ENCODE measurements at places on chromosomes 2 and 18.
A peak's percentile ranks its signal among the peaks of the same experiment; 100 is the strongest.

- H3K27ac ChIP-seq: no peak overlapping the region
- no peaks in the 10 kb centered on the region for H3K27me3 ChIP-seq
- DNase-seq: no peak
- H3K4me1 ChIP-seq: no peaks in the 10 kb centered on the region
These were observed 264.7 kb downstream of the CYP26B1 start for GRCh38 chr2:71882949-71883472.

DNA sequence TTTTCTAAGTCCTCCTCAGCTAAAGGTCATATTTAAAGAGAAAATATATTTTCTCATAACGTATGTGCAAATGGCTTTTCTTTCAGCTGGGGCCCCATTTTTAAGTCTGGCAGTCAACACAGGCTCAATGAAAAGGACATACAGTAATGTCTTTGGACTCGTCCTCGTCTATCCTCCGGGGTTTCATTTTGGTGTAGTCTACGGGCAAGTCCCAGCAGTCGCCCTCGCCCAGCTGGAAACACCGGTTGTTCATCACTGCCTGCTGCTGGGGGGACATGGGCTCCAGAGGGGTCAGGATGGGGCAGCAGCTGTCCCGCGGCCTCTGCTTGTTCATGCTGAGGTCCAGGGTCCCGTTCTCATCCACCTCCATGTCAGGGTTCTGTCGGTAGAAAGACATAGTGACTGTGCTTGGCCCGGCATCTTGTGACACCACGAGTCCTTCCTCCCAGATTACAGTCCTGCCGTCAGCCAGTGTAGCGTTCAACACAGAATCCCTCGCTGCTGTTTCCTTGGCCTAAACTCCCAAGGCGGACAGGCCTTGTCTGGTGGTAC lies 144.9 kb upstream of the PXDN start:
- H3K27ac ChIP-seq: no peak overlapping the region
- H3K36me3 ChIP-seq: no peaks in the 10 kb centered on the region
- H3K4me1 ChIP-seq: no peaks in the 10 kb centered on the region
- no peak overlapping the region for H3K4me3 ChIP-seq
- DNase-seq: no peak

- no peaks in the 10 kb centered on the region for H3K36me3 ChIP-seq
- H3K4me1 ChIP-seq: no peaks in the 10 kb centered on the region
- H3K27ac ChIP-seq: no peak overlapping the region
- no peaks in the 10 kb centered on the region for H3K27me3 ChIP-seq
- no peak for DNase-seq
These were observed 30.3 kb upstream of the SAP130 start for GRCh38 chr2:128058114-128058513.

DNA sequence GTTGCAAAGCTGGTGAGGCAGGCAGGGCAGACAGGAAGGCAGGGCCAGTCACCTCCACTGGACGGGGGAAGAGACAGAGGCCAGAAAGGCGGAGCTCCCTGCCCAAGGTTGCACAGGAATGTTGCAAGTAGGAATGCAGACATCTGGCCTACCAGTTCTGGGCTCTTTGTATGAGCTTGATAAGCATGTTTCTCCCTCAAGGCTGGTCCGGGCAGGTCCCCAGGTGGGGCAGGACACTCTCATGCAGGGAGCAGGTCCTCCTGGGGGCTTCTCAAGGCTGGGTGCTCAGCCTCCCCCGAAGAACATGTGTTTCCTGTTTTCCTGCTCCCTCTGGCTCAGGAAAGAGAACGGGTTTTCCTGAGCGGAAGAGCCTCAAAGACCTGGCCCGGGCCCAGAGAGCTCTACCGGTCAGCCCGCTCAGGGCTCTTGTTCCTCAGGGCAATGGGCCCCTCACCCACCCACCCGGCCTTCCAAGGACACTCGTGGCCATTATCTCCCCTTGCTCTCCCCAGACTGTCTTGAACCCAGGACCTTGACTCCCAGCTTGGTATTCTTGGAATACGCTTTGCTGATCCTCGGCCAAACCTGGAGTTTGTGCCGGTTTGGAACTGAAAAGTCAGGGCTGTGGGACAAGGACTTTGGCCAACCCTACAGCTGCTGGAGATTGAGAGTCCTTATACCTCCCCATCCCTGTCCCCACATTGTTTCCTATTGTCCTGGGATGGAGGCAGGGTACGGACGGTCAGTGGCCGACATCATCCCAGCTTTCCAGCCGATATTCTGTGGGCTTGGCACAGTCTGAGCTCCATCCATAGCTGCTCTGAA lies 87.7 kb upstream of the HAAO start:
- DNase-seq: no peak
- H3K4me3 ChIP-seq: no peak overlapping the region
- no peaks in the 10 kb centered on the region for H3K27me3 ChIP-seq
- H3K4me1 ChIP-seq: peaks cover 7% of the 10 kb centered on the region

DNA sequence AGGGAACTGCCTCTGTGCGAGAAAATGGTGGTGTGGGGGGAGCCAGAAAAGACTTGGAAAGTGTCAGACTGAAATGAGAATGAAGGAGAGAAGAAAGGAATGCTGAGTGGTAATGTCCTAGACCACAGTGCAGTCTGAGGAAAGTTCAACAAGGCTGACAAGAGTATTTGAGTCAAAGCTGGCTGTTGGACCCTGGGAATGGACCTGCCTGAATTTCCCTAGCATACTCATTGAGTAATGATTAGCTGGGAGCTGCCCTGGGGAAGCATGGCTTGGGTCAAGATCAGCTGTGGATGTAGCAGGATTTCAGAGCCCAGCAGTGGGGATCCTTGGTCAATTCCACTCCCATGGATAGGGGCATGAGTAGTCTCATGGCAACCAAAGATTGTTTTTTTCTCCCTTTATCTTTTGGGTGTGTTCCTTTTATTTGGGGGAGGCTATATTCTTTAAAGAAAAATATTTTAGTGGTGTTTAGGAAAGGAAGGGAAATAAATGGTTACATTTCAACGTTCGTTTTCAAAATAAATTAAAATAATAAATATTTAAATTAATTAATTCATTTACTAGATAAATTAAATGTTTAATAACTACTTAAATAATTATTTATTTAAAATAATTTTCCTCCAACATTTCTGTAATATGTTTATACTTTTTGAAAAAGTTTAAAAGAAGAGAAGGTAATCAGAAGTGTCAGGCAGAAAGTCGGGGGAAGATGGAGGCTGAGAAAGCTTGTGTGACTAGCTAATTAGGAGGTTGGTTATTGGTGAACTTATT lies 15.9 kb upstream of the LHCGR start:
- no peaks in the 10 kb centered on the region for H3K4me1 ChIP-seq
- no peak overlapping the region for H3K27ac ChIP-seq
- H3K27me3 ChIP-seq: no peaks in the 10 kb centered on the region

DNA sequence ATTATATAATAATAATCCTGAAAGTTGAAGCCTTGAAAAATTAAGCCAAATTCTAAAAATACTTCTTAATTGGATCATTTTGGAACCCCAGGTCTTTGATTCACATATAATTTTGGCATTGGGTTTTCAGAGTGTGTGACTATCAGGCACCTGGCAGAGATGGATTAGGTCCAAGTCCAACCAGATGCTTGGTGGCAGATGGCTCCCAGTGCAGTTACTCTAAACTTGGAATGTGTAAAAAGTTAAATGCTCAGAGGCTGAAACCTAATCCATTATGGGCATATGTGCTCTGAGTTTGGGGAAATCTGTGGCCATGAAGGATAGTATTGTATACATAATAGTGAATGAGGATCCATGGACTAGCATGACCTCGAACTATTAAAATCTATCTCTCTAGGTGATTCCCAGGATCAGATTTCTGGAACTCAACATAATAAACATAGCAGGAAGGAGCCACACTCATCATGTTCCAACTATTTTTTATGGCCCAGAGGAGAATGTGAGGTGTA lies 333.0 kb downstream of the RPRM start:
- no peaks in the 10 kb centered on the region for H3K36me3 ChIP-seq
- no peak overlapping the region for H3K27ac ChIP-seq
- DNase-seq: no peak
- H3K27me3 ChIP-seq: no peaks in the 10 kb centered on the region
- H3K4me1 ChIP-seq: no peaks in the 10 kb centered on the region
- H3K4me3 ChIP-seq: no peak overlapping the region

DNA sequence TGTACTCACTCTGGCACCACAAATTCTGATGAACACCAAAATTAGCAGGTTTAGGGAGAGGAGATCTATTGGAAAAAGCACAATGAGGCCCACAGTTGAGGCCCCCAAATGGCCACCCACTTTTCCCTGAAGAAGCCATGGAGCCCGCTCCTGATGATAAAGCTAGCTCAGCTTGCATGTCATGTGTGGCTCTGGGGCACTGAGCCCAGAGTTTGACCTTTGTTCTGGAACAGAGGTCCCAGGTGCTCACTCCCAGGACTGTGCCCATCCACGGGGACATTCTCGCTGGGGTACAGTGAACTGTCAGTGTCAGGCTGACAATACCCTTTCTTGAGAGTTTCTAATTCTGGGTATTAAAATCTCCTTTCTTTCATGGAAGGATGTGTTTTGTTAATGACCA lies 36.2 kb downstream of the XDH start:
- H3K27me3 ChIP-seq: no peaks in the 10 kb centered on the region
- no peak overlapping the region for H3K27ac ChIP-seq
- H3K4me3 ChIP-seq: no peak overlapping the region

DNA sequence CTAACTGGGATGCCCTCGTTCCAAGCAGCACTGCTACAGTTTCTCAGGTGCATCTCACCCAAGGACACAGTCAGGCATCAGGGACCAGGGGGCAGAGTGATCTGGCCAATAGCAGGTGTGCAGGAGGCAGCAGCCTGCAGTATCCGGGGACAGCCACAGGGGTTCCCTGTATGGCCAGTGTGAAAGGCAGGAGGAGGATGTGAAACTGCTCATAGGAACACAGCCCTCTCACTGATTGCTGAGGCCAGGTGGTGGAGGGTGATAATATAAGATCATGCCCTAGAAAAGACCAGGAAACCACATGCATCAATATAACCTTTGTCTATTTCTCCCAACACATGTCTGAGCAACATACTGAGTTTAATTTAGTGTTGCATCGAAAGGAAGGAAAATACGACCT lies 112.7 kb upstream of the TACR1 start:
- H3K27ac ChIP-seq: no peak overlapping the region
- no peaks in the 10 kb centered on the region for H3K36me3 ChIP-seq
- H3K4me3 ChIP-seq: no peak overlapping the region
- H3K4me1 ChIP-seq: no peaks in the 10 kb centered on the region
- DNase-seq: no peak

DNA sequence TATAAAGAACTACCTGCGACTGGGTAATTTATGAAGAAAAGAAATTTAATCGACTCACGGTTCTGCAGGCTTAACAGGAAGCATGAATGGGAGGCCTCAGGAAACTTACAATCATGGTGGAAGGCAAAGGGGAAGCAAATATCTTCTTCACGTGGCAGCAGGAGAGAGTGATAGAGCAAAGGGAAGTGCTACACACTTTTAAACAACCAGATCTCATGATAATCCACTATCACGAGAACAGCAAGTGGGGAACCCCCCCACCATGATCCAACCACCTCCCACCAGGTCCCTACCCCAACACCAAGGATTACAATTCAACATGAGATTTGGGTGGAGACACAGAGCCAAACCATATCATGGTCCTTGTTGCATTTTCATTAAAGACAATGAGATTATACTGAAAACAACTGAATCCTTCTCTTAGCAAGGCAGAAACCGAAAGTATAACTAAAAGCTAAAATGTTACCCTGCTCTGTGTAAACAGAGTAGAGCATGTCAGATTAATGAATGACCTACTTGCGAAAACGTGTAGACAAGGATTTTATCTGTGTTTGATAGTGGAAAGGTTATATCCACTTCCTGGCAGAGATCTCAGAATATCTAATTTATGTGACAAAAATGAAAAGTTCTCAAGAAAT lies 60.1 kb upstream of the RBBP8 start:
- no peak for DNase-seq
- no peaks in the 10 kb centered on the region for H3K36me3 ChIP-seq
- no peak overlapping the region for H3K4me3 ChIP-seq
- peaks cover 7% of the 10 kb centered on the region for H3K4me1 ChIP-seq
- H3K27ac ChIP-seq: no peak overlapping the region

- peak; percentile 24 for DNase-seq
- no peaks in the 10 kb centered on the region for H3K36me3 ChIP-seq
- no peak within 1 kb of the TSS for H3K4me3 ChIP-seq
- peaks cover 8% of the 10 kb centered on the region for H3K4me1 ChIP-seq
- peaks cover 52% of the 10 kb centered on the region for H3K27me3 ChIP-seq
These were observed at the start of gene GREB1L for GRCh38 chr18:21242141-21242779. GREB1L (plus strand) TSS chr18:21242232; CDS start chr18:21383519, 141,287 bp downstream.

- H3K4me3 ChIP-seq: no peak overlapping the region
- H3K4me1 ChIP-seq: peaks cover 6% of the 10 kb centered on the region
- no peak overlapping the region for H3K27ac ChIP-seq
- H3K36me3 ChIP-seq: no peaks in the 10 kb centered on the region
- H3K27me3 ChIP-seq: peaks cover 2% of the 10 kb centered on the region
These were observed 17.6 kb upstream of the DNER start for GRCh38 chr2:229731916-229732315.

GRCh38 chr18:59229191-59229590 lies 9.2 kb downstream of the GRP start:
- no peaks in the 10 kb centered on the region for H3K36me3 ChIP-seq
- H3K27ac ChIP-seq: no peak overlapping the region
- peaks cover 24% of the 10 kb centered on the region for H3K27me3 ChIP-seq
- no peaks in the 10 kb centered on the region for H3K4me1 ChIP-seq
- no peak overlapping the region for H3K4me3 ChIP-seq
- no peak for DNase-seq

DNA sequence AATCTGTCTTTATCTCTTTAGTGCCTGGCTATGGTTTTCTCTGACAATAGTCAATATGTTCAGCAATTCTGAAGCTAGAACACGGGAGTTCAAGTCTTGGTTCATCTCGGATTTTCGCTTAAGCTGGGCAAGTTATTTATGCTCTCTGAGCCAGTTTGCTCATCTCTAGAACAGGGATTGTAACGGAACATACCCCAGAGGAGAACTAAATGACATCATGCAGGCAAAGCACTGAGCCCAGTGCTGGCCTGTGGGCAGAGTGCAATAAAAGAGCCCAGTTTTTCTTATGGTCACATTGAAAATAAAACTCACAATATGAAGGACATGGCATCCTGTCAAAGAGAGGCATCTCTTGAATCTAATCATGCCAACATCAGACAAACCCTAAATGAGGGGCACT lies 143.9 kb downstream of the ZBTB7C start:
- H3K27ac ChIP-seq: no peak overlapping the region
- no peaks in the 10 kb centered on the region for H3K36me3 ChIP-seq
- no peak overlapping the region for H3K4me3 ChIP-seq
- peaks cover 2% of the 10 kb centered on the region for H3K27me3 ChIP-seq

DNA sequence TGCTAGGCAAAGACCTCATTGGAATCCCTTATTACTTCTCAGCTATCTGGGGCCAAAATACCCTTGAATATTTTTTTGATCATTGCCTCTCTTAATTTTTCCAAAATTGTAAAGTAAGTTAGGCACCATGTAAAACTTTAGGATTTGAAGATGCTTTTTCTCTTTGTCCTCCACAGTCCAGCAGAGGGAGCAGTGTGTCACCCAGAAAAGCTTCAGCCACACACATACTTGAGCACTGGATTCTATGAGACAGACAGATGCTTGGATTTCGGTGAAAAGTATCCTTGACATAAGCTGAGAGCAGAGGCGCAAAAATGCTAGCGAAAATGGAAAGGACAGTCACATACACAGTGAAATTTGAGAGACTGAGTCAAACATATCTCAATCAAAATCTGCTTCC lies 74.7 kb upstream of the KCNJ3 start:
- no peak overlapping the region for H3K27ac ChIP-seq
- H3K36me3 ChIP-seq: no peaks in the 10 kb centered on the region
- H3K4me1 ChIP-seq: no peaks in the 10 kb centered on the region
- no peak overlapping the region for H3K4me3 ChIP-seq
- no peak for DNase-seq

GRCh38 chr2:127053731-127054603 lies 53.0 kb downstream of the BIN1 start:
- H3K4me3 ChIP-seq: no peak overlapping the region
- peaks cover 2% of the 10 kb centered on the region for H3K4me1 ChIP-seq
- no peak for DNase-seq
- peaks cover 6% of the 10 kb centered on the region for H3K36me3 ChIP-seq
- H3K27ac ChIP-seq: peak overlapping the region; percentile 55

Measured in activated CD8-positive, alpha-beta T cell treated with anti-CD3 and anti-CD28 coated beads, Interleukin-2, amount 10 ng/mL, durations not matched to agents 7 days and 5 days (primary cell).